ENCODE measurements at places on chromosomes 16 and 17. TPM values are rescaled to one million over a fixed set of nuclear protein-coding genes. Genes with fewer than 3 reads are reported as not detected.

GRCh38 chr16:81531419-81531821 lies 86.8 kb downstream of the CMIP start:
- DNase-seq: no peak
- no peak overlapping the region for H3K4me3 ChIP-seq
- H3K27me3 ChIP-seq: no peaks in the 10 kb centered on the region
- peaks cover 1% of the 10 kb centered on the region for H3K36me3 ChIP-seq
- H3K4me1 ChIP-seq: peaks cover 19% of the 10 kb centered on the region
- H3K27ac ChIP-seq: no peak overlapping the region

- peaks cover 28% of the 10 kb centered on the region for H3K4me1 ChIP-seq
- no peaks in the 10 kb centered on the region for H3K27me3 ChIP-seq
- DNase-seq: no peak
- H3K27ac ChIP-seq: no peak overlapping the region
- peaks cover 9% of the 10 kb centered on the region for H3K36me3 ChIP-seq
- H3K4me3 ChIP-seq: no peak overlapping the region
Measured at GRCh38 chr16:70402916-70403659, 35.8 kb downstream of the ST3GAL2 start.

DNA sequence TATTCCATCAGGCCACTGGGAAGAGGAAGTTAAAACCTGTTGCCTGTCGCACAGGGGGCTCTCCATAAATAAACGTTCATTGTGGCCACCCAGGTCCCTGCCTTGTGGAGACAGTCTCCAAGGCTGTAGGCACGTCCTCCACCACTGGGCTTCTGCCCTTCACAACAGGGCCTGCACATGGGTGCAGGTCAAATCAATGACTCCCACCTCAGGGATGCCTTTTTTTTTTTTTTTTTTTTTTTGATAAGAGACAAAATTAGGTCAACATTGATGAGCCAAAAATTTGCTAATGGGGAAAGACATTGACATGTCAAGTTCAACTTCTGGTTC lies 12.6 kb upstream of the SLC12A3 start:
- H3K27me3 ChIP-seq: no peaks in the 10 kb centered on the region
- H3K4me1 ChIP-seq: peaks cover under 1% of the 10 kb centered on the region
- no peak for DNase-seq
- no peak overlapping the region for H3K4me3 ChIP-seq

CNEP1R1 gene
- 34.3 TPM for total RNA-seq

All from natural killer cell (primary cell).